GM12892 (cell line): ENCODE measurements at places on chromosomes 7 and 10.

DNA sequence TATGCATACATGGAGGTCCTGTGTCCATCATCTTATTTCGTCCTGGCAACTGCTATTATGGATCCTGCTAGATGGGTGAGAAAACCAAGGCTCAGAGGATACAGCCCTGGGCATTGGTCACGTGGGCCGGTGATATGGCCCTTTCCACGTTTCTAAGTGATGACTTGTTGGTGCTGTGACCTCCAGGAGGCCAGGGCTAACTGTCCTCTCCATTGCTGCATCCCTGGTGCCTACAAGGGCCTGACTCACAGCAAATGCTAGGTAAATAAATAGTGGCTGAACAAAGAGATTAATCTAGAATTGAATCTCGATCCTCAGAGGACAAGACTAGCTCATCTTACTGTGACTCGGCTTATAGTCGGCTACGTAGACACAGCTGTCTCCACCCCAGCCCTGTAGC, 78.6 kb downstream of the FAM53B start:
- no peak for DNase-seq

GRCh38 chr7:137539111-137539715, 195.7 kb upstream of the PTN start:
- DNase-seq: no peak

GRCh38 chr10:21317902-21318301, 207.6 kb downstream of the SKIDA1 start:
- no peak for DNase-seq

DNA sequence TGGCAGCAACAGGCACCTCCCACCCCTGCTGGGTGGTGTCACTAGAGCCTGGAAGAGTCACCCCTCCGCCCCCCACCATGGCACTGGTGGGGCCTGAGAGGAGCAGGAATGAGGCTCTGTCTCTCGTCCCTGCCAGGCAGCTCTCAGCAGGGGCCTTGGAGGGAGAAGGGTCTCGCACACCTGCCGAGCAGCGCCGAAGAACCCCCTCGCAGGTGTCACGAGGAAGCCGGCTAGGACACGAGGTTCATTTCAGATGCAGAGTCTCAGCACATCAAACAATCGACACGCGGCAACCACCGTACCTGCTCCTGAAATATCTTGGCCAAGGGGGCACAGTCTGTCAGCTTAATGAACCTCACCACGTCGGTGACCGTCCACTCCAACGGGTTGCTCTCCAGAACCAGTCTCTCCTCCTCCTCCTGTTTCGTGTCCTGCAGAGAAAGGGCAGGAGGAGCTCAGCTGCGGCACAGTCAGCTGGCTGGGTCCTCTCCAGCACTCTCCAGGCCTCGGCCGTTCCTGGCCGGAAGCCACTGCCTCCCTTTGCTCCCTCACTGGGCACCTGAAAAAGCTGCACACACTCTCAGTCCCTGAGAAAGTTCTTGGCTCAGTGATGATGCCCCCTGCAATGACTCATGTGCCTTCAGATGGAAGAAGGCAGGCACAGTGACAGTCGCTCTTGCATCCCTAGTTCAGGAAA, 240.1 kb downstream of the SFMBT2 start:
- DNase-seq: no peak

- no peak for DNase-seq
Observed at GRCh38 chr10:130215151-130215930, 79.2 kb downstream of the GLRX3 start.

GRCh38 chr10:104273899-104274575, 5.1 kb downstream of the GSTO2 start:
- DNase-seq: no peak

GRCh38 chr7:18513343-18513742, 17.8 kb downstream of the HDAC9 start:
- no peak for DNase-seq

DNA sequence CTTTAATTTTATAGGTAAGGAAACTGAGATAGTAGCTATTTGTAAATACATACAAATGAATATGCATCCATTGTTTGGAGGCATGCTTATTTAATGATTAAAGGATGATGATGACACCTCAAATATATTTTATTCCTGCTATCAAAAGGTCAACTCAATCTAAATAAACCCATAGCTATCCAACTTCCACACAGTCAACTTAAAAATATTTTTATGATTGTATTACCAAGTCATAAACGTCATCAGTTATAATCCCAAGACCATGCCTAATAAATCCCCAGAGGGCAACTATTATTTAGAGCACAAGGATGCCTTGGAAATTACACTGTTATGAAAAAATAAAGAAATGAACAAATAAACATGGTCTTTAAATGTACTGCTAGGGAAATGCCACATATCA, 102.1 kb downstream of the MPP7 start:
- no peak for DNase-seq

GRCh38 chr7:64863021-64863420, 40.1 kb upstream of the ZNF273 start:
- DNase-seq: no peak

GRCh38 chr10:33258967-33259366, 75.5 kb downstream of the NRP1 start:
- DNase-seq: no peak

DNA sequence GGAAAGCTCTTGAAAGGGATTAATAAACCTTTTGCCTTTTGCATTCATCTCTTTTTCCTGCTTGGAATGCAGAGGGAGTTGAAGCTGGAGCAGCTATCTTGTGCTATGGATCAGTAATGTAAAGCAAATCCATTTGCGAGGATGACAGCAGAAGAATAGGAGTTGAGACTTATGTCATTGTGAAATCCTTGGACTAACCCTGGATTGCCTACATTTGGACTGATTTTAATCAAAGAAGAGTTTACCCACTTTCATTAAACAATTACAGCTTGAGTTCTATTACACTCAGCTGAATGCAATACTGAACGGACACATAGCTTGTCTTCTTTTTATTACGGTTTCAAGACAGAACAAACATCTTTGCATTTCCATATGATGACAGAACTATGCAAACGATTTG, 362.3 kb downstream of the PHF14 start:
- no peak for DNase-seq
